ENCODE measurements at places on chromosomes 7 and 10. TPM values are rescaled to one million over a fixed set of nuclear protein-coding genes. Genes with fewer than 3 reads are reported as not detected.

DNA sequence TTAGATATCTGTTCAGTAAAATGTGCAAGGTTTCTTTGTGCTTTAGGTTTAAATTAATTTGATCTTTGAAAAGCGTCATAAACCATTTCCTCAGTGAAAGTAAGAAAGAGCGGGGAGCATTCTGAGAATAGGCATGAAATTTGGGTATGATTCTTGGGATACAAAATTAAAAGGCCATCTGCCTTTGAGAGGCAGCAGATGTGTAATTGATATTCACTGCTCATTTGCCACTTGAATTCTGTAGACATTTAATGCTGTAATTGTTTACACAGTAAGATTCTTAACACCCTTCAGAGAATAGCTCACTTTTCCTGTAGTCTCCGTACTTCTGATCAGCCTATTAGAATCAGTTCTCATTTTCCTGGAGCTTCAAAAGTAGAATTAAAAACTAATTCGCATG lies 18.7 kb downstream of the FRMD4A start:
- DNase-seq = no peak

Gene CNOT4
- total RNA-seq = 52.1 TPM

GRCh38 chr7:37234928-37235327 lies 213.7 kb downstream of the ELMO1 start:
- DNase-seq = peak; percentile 58

Gene ITIH5
- not detected for total RNA-seq

Gene MMP21
- total RNA-seq = 0.15 TPM

- DNase-seq = peak; percentile 21
These were observed 61.2 kb downstream of the DNAJB6 start for GRCh38 chr7:157397731-157398691.

Gene ZNF804B
- not detected for total RNA-seq

Gene VGF
- 0.17 TPM for total RNA-seq

DNA sequence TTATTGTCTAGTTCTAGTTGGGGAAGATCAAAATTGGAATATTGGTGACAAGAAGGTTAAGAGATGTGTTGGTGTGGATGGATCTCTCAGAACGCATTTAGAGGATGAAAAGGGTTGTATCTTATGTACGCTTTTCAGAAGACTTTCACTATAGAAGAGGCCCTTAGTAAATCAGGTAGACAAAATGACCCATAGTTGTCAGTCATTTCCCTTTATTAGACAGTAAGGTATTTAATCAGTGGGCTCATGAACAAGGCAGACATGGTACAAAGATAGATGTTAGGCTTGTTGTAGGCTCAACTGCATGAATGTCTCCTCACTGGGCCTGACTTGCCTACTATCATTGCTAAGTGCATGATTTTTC lies 359.2 kb downstream of the PHF14 start:
- DNase-seq = no peak

GRCh38 chr10:95237376-95238170 lies 43.5 kb downstream of the ACSM6 start:
- DNase-seq = no peak

DNA sequence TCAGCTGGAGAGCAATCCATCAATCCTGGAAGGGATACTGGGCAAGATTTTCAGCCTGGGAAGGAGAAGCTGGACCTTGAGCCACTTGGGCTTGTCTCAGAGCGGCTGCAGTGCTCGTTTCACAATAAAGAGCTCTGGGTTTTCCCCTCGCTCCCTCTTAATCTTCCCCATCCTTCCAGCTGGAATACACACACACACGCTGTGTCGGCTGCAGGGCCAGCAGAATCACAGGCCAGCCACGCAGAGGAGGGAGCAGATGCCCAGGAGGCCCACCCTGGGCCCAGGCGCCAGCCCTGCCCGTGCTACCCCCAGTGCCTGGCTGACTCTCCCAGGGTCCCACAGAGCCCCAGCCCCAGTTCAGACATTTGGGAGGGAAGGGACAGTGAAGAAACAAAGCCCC lies 255.1 kb downstream of the TNS3 start:
- no peak for DNase-seq

- DNase-seq = no peak
These were observed 20.1 kb upstream of the GSTK1 start for GRCh38 chr7:143243111-143243510.

Gene ZSCAN25
- 37.1 TPM for total RNA-seq

GRCh38 chr10:33249137-33249536 lies 85.3 kb downstream of the NRP1 start:
- DNase-seq = no peak

- DNase-seq = peak; percentile 58
These were observed 14.8 kb upstream of the WAPL start for GRCh38 chr10:86536294-86536861.

Gene TWIST1
- total RNA-seq = not detected

DNA sequence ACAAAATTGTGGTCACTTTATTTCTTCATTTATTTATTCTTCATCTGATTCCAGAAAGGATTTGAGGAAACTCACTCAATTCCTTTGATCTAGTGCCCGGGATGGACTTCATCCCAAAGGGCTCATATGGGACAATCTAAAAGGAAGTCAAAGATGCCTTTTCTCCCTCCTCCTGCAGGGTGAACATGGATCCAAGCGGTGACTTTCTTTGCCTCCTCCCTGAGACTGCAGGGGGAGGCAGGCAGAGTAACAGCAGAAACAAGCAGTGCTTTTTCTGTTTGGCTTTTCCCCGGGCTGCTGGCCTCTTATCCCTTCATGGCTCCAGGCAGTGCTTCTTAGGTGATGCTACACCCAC lies 10.0 kb upstream of the DNMBP start:
- no peak for DNase-seq

Measured in B cell (primary cell).